ENCODE measurements at places on chromosomes 3 and 15.

GRCh38 chr3:187694801-187695200 lies 7.6 kb downstream of the RTP2 start:
- DNase-seq, result no peak

DNA sequence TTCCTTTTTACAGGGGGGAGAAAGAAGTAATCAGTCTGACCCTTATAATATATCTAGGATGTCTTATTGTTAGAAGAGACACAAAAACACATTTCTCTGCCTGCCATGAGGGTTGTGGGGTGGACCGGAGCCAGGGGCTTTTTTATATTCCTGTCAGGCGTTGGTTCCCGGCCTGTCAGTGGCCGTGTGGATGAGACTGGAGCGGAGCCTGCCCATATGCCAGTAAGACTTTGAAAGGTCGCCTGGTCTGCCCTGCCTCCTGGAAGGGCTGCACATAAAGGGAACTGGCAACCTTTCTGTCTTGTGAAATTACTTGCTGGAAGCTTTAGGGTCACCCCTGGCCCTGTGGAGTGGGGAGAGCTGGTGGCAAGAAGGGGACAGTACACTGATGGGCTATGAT lies 34.7 kb downstream of the MAP3K13 start:
- DNase-seq, result peak; percentile 37

- no peak for DNase-seq
Measured at GRCh38 chr3:66494959-66495667, 5.7 kb downstream of the LRIG1 start.

DNA sequence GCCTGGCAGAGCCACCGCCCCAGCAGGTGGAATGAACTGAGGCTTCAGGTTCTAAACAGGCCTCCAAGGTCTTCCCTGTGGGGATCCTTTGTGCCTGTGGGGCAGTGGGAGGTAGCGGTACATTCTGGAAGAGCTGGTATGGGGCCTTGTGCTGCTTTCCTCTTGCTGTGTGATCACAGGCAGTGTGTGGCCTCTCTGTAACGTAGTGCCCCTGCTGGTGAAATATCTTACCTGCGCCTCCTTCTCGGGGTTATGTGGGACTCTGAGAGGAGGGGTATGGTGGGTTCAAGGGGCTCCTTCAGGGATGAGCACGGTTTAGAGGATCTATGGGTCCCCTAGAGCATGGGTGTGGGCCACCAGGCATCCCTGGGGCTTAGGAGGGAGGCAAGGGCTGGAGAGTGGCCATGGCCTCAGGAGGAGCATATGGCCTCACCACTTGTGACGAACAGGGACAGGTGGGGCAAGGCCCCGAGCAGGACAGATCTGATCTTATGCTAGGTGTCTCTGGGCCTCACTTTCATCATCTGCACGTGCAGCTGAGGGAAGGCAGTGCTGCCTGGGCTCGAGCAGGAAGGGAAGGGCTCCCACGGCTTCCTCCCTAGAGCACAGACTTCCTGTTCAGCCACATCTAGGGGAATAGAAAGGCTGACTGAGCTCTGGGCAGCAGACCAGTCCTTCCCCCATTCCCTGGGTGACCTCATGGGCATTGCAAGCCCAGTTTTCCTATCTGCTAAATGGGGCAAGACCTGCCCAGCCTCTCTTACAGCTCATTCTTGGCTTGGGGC lies 1.9 kb upstream of the ALS2CL start:
- DNase-seq, result no peak

DNA sequence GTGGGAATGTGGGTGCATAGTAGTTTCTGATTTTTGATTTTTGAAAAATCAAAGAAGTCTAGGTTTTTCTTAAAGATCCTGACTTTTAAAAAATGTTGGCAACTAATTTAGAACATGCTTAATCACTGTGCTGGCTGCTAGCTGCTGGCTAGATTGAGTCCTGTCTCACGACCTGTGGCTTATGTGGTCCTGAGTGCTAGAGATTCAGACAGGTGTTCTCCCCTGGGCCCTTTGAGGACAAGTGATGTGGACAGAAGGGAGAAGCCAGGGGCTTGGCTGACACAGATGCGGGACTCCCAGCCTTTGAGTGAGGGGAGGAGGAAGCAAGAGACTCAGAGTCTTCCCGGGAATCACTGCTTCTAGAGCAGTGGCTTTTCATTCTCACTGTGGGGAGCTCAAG lies 47.5 kb downstream of the CORO2B start:
- DNase-seq, result no peak

- DNase-seq, result no peak
Measured at GRCh38 chr15:68696414-68697363, 117.9 kb downstream of the CORO2B start.

GRCh38 chr15:89075101-89075640 lies 13.1 kb upstream of the ABHD2 start:
- DNase-seq, result no peak

DNA sequence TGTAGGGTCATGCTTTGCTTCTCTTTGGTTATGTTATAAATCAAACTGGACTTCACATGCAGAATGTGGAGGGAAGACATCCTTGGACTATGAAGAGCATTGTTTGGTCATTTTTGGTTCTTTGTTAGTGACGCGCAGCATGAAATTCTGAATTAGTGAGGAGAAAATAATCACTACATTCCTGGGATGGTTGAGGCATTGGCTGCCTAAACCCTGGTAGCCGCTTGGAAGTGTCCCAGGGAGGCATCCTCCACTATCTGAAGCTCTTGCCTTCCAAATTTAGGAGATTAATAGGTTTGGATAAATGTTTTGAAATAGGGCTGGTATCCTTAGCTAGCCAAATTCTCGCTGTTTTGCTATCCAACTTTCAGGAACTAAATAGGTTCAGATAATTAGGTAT lies 96.2 kb downstream of the CLSTN2 start:
- DNase-seq, result no peak

- DNase-seq, result no peak
Measured at GRCh38 chr3:38038447-38038911, 529 bp upstream of the DLEC1 start.

- no peak for DNase-seq
Measured at GRCh38 chr3:195020921-195021320, 250.0 kb downstream of the XXYLT1 start.

DNA sequence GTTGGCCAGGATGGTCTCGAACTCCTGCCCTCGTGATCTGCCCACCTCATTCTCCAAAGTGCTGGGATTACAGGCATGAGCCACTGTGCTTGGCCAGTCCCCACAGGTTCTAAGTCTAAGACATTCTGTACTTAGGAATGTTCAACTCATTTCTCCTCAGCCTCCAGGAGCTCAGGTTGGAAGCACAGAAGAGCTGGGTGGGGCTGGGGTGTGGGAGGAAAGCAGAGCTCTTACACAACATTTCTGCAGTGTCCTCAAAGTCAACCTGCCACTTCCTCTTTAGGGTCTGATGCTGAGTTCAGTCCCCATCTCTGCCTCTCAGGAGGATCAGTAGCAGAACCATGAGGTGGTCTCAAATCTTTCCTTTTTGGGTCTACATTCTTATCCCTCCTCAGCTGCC lies 75.5 kb downstream of the MRPL46 start:
- no peak for DNase-seq

DNA sequence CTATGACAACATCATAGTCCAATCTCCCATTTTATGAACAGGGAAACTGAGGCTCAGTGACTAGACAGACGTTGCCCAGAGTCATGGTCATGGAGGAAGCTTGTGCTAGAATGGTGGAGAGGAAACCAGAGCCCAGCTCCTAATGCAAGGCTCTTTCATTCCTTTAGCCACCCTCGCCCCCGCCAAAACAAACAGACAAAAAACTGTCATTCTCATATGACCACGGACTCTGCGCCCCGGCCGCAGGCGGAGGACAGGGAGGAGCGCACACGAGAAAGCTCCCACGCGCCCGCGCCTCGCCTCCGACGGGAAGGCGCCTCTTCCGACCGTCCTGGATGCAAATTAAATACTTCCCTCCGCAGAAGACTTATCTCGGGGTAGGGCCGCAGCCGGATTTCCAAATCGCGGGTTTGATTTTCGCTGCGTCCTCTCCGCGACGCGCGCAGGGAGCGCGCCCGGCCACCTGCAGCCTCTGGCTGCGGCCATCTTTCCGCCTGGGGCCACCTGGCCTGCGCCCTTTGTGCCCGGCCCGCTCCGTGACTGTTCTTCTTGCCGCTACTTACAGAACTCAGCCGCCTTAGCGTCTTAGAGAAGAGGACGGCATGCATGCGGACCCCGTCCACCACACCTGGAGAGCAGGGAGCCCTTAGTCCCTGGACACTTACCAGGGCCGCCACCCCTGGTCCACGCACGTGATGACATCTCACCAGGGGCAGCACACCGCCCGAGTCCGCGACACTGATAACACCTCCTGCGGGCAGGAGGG lies 670 bp upstream of the ATP13A3 start:
- no peak for DNase-seq

DNA sequence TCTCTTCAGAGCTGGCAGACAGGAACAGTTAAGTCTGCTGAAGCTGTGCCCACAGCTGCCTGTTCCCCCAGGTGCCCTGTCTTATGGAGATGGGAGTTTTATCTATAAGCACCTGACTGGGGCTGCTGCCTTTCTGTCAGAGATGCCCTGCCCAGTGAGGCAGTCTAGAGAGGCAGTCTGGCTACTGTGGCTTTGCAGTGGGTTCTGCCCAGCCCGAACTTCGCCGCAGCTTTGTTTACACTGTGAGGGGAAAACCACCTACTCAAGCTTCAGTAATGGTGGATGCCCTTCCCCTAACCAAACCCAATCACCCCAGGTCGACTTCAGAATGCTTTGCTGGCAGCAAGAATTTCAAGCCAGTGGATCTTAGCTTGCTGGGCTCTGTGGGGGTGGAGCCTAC lies 91.2 kb downstream of the SLC25A26 start:
- no peak for DNase-seq

DNA sequence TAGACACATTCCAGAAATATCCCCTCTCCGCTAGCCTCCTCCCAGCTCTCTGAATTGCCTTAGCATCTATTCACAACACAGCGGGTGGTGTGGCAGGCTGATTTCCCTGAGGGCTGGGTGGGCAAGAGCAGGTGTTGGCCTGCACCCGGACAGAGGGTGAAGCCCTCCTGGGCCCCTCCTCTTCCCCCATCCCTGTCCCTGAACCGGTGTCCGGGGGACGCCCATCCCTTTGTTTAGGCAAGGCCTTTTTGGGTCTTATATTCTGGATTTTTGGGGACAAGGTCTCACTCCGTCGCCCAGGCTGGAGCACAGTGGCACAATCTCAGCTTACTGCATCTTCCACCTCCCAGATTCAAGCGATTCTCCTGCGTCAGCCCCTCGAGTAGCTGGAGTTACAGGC lies 55.2 kb upstream of the KLHL25 start:
- no peak for DNase-seq

GRCh38 chr3:183279371-183279770 lies 26.3 kb downstream of the B3GNT5 start:
- no peak for DNase-seq

GRCh38 chr3:141875893-141876380 lies 506 bp upstream of the ATP1B3 start:
- peak; percentile 79 for DNase-seq

GRCh38 chr3:117131259-117131658 lies 421.7 kb downstream of the TUSC7 start:
- peak; percentile 35 for DNase-seq

- no peak for DNase-seq
Measured at GRCh38 chr3:37309921-37310665, 135.7 kb upstream of the LRRFIP2 start.

DNA sequence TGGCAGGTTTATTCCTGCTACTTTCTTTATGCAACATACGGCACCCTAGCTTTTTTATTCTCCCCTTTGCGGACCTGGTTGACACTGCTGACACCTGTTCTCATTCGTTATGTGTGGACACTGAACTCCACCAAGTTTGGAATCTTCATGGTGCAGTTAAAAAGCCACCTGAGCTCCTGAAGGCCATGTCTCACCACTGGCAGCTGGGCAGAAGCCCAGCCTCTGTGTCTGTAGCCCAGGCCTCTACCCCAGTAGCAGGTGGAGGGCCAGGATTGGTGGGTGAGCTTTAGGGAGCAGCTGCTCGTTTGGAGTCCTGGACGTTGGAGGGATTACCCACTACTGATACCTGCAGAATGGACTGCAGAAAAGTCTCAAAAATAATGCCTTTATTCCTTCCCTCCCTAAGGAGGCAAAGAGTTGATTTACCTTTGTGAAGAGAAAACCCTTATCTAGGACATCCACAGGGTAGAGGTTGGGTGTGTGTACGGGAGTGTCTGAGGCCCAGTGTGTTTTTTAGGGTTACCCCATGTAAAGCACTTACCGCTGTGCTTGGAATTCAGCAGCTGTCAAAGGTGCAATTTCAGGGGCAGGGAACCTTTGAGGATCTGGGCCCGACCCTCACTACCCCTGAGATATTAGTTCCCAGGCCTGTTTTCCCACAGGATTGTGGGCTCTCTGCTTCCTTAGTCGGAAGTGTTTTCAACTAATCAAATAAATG lies 637 bp upstream of the CCNDBP1 start:
- DNase-seq, result no peak

DNA sequence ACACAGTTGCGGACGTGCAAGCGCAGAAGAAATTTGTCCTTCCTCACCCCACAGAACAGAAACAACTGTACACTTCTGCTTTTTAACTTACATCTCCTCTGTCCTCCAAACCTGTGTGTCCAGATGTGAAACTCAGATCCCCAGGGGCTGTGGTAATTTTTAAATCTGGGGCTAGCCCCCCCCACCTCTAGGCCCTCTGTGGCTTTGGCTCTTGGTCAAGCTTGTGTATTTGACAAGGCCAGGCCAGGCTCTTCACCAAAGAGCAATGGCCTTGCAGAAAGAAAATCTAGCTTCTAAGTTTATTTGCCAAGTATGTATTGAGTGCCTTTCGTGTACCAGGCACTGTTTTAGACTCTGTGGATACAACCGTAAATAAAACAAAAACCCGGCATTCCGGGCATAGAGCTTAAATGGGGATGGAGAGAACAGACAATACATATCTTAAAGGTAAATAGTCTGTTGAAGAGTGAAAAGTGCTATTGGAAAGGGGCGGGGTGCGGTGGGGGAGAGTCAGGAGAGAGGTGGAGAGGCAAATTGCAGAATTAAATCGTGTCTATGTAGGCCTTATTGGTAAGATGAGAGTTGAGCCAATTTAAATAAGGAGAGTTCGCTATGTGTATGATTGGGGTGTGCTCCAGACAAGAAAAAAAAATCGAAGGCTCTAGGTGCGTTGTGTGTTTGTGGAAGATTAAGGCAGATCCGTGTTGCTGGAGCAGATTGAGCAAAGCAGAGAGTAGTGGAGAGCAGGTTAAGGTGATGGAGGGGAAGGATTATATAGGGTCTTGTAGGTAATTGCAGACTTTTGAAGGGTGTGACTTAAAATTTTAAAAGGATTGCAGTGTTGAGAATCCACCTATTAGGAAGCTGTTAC lies 781 bp upstream of the DPH6 start:
- peak; percentile 23 for DNase-seq

- DNase-seq, result no peak
Measured at GRCh38 chr3:96900566-96900965, 86.2 kb downstream of the EPHA6 start.

- no peak for DNase-seq
Measured at GRCh38 chr3:11543141-11543947, 100.4 kb downstream of the VGLL4 start.

- DNase-seq, result no peak
Measured at GRCh38 chr3:66812136-66812535, 186.0 kb upstream of the KBTBD8 start.

- DNase-seq, result no peak
Measured at GRCh38 chr3:197697355-197697754, 39.3 kb downstream of the RUBCN start.

DNA sequence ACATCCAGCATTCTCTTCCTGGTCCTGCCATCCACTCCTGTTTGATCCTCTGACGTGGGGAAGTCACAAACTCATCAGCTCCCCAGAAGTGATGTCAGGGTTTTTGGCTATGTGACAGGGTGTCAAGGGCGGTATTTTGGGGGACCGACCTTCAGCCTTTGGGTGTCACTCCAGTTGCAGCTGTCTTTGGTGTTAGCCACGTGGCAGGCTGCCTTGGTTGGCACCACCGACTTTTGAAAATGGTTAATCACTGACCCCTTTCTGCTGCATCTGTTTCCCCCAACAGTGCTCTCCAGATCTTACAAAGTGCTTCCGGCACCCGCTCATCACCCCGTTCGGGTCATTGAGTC lies 86.6 kb downstream of the TRAK1 start:
- DNase-seq, result no peak

Data from BE2C (cell line).